HCT116 (cell line): ENCODE measurements at places on chromosomes 2 and 18. TPM values are rescaled to one million over a fixed set of nuclear protein-coding genes. Genes with fewer than 3 reads are reported as not detected.

GRCh38 chr2:19299522-19299921 lies 58.9 kb downstream of the OSR1 start:
- no peaks in the 10 kb centered on the region for H3K36me3 ChIP-seq
- no peaks in the 10 kb centered on the region; the same call in 1 of the 2 replicates for H3K27me3 ChIP-seq
- H3K4me3 ChIP-seq = no peak overlapping the region

DNA sequence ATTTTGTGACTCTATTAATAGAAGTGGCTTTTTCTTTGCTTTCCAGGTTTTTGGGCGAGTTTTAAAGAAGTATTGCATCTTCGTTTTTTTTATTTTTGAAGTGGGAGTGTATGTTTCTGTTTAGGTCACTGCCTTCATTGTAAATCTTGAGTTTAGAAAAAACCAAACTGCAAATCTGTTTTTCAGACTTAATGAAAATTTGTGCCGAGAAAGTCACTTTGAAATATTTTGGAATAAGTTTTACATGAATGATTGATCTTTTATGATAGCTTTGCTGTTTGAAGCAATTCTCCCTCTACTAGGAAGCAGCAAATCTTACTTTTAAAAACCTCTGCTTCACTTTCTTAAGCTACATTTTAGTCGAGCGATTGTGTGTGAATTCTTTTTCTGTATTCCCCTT lies 2.2 kb downstream of the SMAD4 start:
- DNase-seq = no peak
- no peak overlapping the region for H3K4me3 ChIP-seq
- H3K27me3 ChIP-seq = no peaks in the 10 kb centered on the region
- H3K36me3 ChIP-seq = 0 out of 2 replicates have a peak, but pooled peaks cover 3% of the 10 kb centered on the region
- H3K27ac ChIP-seq = no peak overlapping the region

- no peaks in the 10 kb centered on the region for H3K27me3 ChIP-seq
- no peaks in the 10 kb centered on the region for H3K36me3 ChIP-seq
- no peaks in the 10 kb centered on the region for H3K4me1 ChIP-seq
- H3K4me3 ChIP-seq = no peak overlapping the region
- H3K27ac ChIP-seq = no peak overlapping the region
These were observed 480.3 kb downstream of the DSC3 start for GRCh38 chr18:30562231-30562630.

The ANKRD30BL gene
- total RNA-seq = not detected

The DDX1 gene
- total RNA-seq = 117 TPM

DNA sequence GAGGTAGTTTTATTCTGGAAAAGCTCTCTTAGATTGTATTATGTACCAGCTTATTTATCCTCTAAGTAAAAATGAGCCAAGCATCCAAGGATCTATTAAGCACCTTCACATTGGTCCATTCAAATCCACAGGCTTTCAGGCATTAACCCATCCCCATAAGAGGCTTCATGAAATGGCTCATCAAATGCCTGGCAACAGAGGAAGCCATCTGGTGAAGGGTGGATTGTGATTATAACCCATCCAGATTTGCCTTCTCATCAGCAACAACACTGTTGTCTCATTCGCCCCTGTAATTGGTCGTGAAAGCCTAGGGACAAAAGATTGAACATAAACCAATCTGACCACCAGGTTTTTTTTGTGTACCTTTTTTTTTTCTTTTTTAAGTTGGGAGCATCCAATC lies 134.3 kb upstream of the TACR1 start:
- peaks cover 33% of the 10 kb centered on the region for H3K27me3 ChIP-seq
- H3K4me3 ChIP-seq = no peak overlapping the region
- no peak for DNase-seq
- H3K36me3 ChIP-seq = no peaks in the 10 kb centered on the region
- H3K27ac ChIP-seq = no peak overlapping the region

DNA sequence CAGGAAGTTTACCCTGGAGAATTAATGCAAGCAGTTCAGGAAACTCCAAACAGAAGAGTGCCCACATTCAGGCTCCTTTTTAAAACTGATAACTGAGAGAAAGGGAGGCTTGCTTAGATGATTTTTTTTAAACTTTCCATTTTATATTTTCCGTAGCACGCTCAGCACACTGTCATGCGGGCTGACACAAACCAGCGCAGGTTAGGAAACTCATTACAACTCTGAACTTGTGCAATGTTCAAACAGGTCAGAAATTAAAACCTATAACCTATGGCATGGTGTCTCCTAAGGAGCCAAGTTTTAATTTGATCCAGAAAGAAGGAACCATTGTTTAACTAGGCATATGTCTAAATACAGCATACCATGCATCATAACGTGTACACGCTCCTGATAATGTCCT lies 117.7 kb upstream of the SMIM21 start:
- no peaks in the 10 kb centered on the region for H3K27me3 ChIP-seq
- no peak overlapping the region for H3K27ac ChIP-seq
- DNase-seq = no peak
- no peaks in the 10 kb centered on the region for H3K36me3 ChIP-seq

The ALPP gene
- total RNA-seq = 0.34 TPM

DNA sequence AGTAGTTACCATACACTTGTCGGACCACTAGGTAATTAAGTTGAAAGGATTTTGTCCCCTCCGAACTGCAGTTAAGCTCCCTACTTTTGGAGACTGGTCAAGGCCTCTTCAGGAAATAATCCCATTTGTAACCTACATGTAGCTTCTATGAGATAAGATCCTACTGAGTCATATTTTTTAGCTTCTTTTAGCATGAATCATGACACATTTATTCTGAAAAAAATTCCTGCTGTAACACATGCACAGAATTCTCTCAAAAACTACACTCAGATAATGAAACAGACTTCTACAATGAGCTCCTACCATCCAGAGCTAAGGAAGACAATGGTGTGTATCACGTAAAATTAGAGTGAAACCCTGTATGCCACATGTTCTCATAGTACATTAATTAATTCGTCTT lies 100.7 kb upstream of the CCDC195 start:
- no peak overlapping the region for H3K4me3 ChIP-seq
- no peak overlapping the region for H3K27ac ChIP-seq
- DNase-seq = peak; percentile 15
- no peaks in the 10 kb centered on the region for H3K4me1 ChIP-seq

The TEX44 gene
- not detected for total RNA-seq

DNA sequence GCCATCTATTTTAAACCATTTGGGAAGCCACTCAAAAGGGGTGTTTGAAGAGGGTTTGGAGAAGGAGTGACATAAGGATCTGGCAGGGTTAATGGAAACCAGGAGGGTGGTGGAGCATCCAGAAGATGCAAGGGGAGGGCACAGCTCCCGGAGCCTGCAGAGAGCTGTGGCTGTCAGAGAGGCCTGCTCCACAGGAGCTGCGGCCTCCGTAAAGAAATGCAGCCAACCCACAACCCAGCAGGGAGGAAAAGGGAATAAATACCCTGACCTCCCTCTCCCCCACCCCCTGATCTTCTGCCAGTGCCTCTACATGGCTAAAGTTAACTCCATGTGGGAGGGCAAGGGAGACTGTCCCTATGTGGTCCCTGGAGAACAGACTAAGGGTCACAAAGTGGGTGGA lies 567.1 kb upstream of the POU3F3 start:
- H3K4me1 ChIP-seq = no peaks in the 10 kb centered on the region
- no peaks in the 10 kb centered on the region for H3K36me3 ChIP-seq
- no peak for DNase-seq
- H3K27me3 ChIP-seq = no peaks in the 10 kb centered on the region

The GREB1L gene
- total RNA-seq = 12.2 TPM

- no peak overlapping the region for H3K4me3 ChIP-seq
- H3K27me3 ChIP-seq = no peaks in the 10 kb centered on the region
- no peak overlapping the region for H3K27ac ChIP-seq
- no peaks in the 10 kb centered on the region for H3K4me1 ChIP-seq
- H3K36me3 ChIP-seq = no peaks in the 10 kb centered on the region
- peak; percentile 68 for DNase-seq
These were observed 203.0 kb downstream of the SOCS6 start for GRCh38 chr18:70491734-70492348.

The HOXD13 gene
- total RNA-seq = not detected

- no peak overlapping the region for H3K27ac ChIP-seq
- no peaks in the 10 kb centered on the region for H3K36me3 ChIP-seq
These were observed 4.8 kb downstream of the TGFBRAP1 start for GRCh38 chr2:105324732-105325131.

GRCh38 chr18:25866331-25866730 lies 224.1 kb downstream of the SS18 start:
- no peaks in the 10 kb centered on the region for H3K4me1 ChIP-seq
- no peak overlapping the region for H3K27ac ChIP-seq
- no peak overlapping the region for H3K4me3 ChIP-seq
- H3K27me3 ChIP-seq = peaks cover 7% of the 10 kb centered on the region

- peaks cover 5% of the 10 kb centered on the region; the same call in 1 of the 2 replicates for H3K27me3 ChIP-seq
- no peaks in the 10 kb centered on the region for H3K4me1 ChIP-seq
- H3K27ac ChIP-seq = no peak overlapping the region
- DNase-seq = no peak
These were observed 493.5 kb upstream of the MYT1L start for GRCh38 chr2:2824588-2824987.

The DLX1 gene
- 2.0 TPM for total RNA-seq

- H3K4me3 ChIP-seq = no peak overlapping the region
- no peaks in the 10 kb centered on the region for H3K36me3 ChIP-seq
- peaks cover 9% of the 10 kb centered on the region for H3K27me3 ChIP-seq
- DNase-seq = no peak
- no peaks in the 10 kb centered on the region for H3K4me1 ChIP-seq
These were observed 5.4 kb downstream of the ZNF521 start for GRCh38 chr18:25346561-25346960.

The NAGK gene
- total RNA-seq = 36.8 TPM

GRCh38 chr18:9851511-9851910 lies 34.3 kb upstream of the TXNDC2 start:
- no peaks in the 10 kb centered on the region for H3K36me3 ChIP-seq

The HIBCH gene
- total RNA-seq = 24.7 TPM

The RAMP1 gene
- 23.4 TPM for total RNA-seq

- no peak overlapping the region for H3K27ac ChIP-seq
- H3K36me3 ChIP-seq = no peaks in the 10 kb centered on the region
- peaks cover 27% of the 10 kb centered on the region for H3K4me1 ChIP-seq
- no peaks in the 10 kb centered on the region for H3K27me3 ChIP-seq
- DNase-seq = no peak
These were observed 54.9 kb upstream of the BZW1 start for GRCh38 chr2:200756618-200757321.

- H3K27me3 ChIP-seq = no peaks in the 10 kb centered on the region
- DNase-seq = no peak
- no peak overlapping the region for H3K27ac ChIP-seq
- H3K36me3 ChIP-seq = no peaks in the 10 kb centered on the region
- no peak overlapping the region for H3K4me3 ChIP-seq
These were observed 1183.1 kb upstream of the TMEFF2 start for GRCh38 chr2:193377789-193378188.

The BMP10 gene
- total RNA-seq = not detected

The WDCP gene
- total RNA-seq = 19.9 TPM

GRCh38 chr18:903701-904100 lies 970 bp upstream of the ADCYAP1 start:
- no peaks in the 10 kb centered on the region for H3K36me3 ChIP-seq
- DNase-seq = no peak
- no peaks in the 10 kb centered on the region for H3K27me3 ChIP-seq
- no peaks in the 10 kb centered on the region for H3K4me1 ChIP-seq
- no peak overlapping the region for H3K27ac ChIP-seq
- no peak overlapping the region for H3K4me3 ChIP-seq

- no peaks in the 10 kb centered on the region for H3K36me3 ChIP-seq
- H3K4me1 ChIP-seq = no peaks in the 10 kb centered on the region
- no peaks in the 10 kb centered on the region for H3K27me3 ChIP-seq
- DNase-seq = no peak
- H3K4me3 ChIP-seq = no peak overlapping the region
- H3K27ac ChIP-seq = no peak overlapping the region
These were observed 105.4 kb upstream of the MMADHC start for GRCh38 chr2:149692961-149693396.

GRCh38 chr2:67457699-67458098 lies 60.6 kb downstream of the ETAA1 start:
- H3K27me3 ChIP-seq = no peaks in the 10 kb centered on the region
- no peaks in the 10 kb centered on the region for H3K36me3 ChIP-seq
- H3K27ac ChIP-seq = no peak overlapping the region
- H3K4me1 ChIP-seq = 0 out of 2 replicates have a peak, but pooled peaks cover 1% of the 10 kb centered on the region
- H3K4me3 ChIP-seq = no peak overlapping the region

DNA sequence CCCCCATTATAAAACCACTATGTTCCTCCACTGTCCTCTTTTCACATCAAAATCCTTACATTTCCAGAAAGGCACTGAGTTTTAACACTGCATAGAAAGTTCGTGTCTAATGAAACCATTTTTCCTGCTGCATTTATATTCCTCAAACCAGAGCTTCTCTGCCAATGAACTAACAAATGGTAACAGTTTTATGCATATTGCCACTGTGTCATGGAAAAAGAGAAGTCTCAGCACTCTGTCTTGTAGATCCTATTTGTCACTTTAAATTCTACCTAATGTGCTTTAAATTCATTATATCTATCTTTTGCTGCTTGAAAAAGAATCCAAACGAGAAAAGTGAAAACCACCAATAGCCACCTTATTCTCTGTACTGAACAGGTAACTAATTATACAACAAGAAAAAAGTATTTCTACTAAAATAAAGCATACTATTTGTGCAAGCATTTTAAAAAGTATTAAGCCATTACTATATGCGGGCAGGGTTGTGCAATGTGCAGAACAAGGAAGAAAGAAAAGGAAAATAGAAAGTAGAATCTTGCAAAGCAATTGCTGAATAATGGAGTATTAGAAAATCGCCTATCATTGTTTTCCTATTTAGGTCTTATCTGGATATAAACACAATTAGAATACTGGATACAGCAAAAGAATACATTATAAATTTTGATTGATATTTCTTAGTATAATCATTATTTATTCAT lies 328.9 kb downstream of the ZEB2 start:
- no peak for DNase-seq
- no peaks in the 10 kb centered on the region for H3K27me3 ChIP-seq
- no peak overlapping the region for H3K4me3 ChIP-seq

DNA sequence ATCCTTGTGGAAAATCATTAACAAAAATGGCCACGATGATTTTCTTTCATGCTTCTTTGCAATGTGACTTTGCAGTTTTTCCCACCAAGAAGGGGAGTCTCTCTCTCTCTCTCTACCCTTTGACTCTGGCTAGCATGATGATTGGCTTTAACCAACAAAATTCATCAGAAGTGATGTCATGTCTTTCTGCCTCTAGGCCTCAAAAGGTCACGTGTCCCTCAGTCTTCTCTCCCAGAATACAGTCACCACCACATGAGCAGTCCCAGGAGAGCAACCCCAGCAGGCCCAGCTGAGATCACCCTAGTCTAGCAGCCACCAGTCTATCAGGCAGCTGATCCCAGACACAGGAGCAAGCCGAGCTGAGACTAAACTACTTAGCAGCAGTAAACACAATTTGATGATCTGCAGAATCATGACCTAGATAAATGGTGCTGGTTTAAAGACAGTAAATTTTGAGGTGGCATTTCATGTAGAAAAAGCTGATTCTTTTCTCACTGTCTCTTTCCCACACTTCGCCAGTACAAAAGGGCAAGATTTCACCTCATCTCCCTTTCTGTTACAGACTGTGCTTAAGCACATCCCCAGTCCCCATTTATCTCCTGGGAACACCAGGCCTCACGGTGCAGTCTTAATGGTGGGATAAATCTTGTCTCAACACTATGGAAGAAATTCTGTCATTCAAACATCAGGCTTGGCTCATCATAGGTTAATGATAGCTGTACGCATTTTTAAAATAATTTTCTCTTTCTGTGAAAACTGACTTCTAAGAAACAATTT lies 132.7 kb downstream of the SCG2 start:
- H3K27me3 ChIP-seq = no peaks in the 10 kb centered on the region
- no peaks in the 10 kb centered on the region for H3K36me3 ChIP-seq
- peaks cover 13% of the 10 kb centered on the region for H3K4me1 ChIP-seq
- DNase-seq = no peak
- H3K4me3 ChIP-seq = no peak overlapping the region
- H3K27ac ChIP-seq = no peak overlapping the region

The NCKAP1 gene
- total RNA-seq = 115 TPM
